ENCODE measurements at places on chromosomes 4 and X.

DNA sequence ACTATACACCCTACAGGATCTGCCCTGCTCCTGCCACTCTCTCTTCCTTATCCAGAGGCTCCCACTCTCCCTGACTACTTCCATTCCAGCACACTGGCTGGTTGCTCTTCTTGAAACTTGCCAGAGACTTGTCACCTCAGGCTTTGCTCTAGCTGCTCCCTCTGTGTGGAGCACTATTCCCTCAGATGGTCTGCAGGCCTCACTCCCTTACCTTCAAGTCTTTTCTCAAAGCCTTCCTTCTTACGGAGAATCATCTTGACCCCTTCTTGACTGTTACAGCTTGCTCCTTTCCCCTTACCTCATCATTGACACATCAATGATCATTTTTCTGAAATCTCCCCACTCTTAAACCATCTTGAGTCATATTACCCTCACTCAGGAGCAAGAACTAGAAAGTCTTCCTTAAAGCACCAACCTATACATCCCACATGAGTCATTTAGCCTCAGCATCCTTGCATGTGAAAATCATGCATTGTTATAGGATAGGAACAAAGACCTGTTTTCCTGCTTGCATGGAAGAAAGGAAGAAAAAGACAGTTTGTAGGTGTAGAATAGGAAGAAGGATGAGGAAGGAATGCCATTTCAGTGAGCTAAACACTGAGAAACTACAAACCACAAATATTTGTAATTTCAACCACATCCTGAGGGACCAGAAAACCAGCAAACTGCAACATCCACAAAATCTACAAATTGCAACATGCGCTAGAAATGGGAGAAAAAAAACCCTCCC is 55.7 kb downstream of the ANTXR2 start:
- DNase-seq: no peak

DNA sequence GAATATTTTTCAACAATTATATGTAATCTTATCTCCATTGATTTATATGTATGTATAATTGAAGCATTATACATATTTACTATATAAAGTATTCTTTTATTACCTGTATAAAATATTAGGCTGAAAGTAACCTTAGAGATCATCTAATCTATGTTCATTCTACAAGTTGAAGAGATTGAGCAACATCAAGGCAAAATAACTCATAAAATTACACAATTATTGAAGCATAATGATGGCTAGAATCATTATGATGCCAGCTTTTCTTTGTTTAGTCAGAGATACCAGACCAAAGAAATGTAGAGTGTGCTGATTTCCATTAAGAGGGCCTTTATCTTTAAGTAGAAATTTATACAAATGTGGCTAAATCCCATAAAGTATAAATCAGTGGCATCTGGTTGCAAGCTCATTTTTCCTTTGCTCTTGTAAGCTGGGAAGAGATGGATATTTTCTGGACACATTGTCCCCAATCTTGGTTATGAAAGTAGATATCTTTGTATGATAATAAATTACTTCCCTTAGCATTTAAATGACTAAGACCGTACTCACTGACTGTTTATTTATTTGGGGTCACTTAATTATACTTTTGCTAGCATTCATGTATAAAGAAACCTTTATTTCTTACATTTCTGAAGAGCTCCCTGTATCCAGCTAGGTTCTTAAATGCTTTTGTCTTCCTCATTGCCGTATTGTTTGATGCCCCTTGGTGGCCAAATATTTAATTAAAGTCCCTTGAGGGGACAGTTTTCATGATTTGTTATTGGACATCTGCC is 339.8 kb downstream of the PCDH7 start:
- no peak for DNase-seq

- DNase-seq: no peak
Observed at GRCh38 chr4:2660596-2661211, 95.4 kb downstream of the TNIP2 start.

GRCh38 chr4:177079327-177079726 is 230.3 kb upstream of the NEIL3 start:
- DNase-seq: no peak

- DNase-seq: no peak
Observed at GRCh38 chr4:72770708-72771107, 201.7 kb upstream of the ADAMTS3 start.

DNA sequence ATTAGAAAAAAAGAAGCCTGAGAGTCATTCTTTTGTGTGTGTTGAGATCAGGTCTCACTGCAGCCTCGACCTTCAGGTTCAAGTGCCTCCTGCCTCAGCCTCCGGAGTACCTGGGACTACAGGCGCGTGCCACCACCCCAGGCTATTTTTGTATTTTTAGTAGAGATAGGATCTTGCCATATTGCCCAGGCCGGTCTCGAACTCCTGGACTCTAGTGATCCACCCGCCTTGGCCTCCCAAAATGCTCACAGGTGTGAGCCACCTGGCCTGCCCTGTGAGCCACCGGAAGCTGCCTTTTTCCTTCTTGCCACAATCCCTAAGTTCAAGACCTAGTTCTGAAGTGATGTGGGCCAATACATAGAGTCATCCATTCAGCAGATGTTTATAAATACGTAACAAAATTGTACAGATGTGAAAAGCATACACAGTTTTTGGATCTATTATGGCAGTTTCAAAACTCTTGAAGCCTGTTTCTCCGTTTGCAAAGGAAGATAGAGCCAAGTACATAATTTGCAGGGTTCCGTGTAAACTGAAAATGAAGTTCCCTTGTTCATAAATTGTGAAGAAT is 536 bp upstream of the CTSO start:
- no peak for DNase-seq

DNA sequence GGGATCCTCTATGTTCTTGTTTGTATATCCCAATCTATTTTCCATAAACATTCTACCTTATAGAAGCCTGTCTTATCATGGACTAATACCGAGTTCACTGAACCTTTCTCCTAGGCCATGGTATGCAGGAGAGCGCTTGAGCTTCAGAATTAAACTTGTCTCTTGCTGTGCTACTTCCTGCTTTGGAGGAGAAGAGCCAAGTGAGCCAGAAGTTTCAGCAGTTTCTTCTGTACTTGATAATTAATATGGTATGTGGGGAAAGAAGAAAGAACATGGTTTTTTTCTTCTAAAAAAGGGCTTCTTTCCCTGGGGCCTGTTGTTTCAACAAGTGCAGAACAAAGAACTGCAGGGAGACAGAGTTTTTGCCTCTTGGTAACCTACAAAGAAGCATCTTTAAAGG is 172.8 kb downstream of the ATG4A start:
- no peak for DNase-seq

- no peak for DNase-seq
Observed at GRCh38 chr4:123526511-123526910, 129.9 kb downstream of the SPRY1 start.

DNA sequence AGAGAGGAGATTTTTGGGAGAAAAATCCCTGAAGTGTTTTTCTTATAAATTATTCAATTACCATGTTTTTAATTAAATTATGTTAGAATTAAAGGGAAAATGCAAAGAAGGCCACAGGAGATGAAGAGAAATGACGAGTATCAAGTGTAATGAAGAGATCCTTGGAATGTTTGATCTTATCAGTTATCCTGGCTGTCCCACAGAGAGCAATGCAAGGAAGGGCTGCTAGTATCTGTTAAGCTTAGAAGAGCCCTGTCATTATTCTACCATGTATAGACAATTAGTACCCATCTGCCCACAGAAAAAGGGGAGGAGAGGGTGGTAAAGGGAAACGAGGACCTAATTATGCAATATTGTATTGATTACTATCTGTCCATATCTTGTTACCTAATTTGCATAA is 257.1 kb downstream of the BANK1 start:
- no peak for DNase-seq

- no peak for DNase-seq
Observed at GRCh38 chr4:117660668-117661067, 373.6 kb upstream of the NDST3 start.

DNA sequence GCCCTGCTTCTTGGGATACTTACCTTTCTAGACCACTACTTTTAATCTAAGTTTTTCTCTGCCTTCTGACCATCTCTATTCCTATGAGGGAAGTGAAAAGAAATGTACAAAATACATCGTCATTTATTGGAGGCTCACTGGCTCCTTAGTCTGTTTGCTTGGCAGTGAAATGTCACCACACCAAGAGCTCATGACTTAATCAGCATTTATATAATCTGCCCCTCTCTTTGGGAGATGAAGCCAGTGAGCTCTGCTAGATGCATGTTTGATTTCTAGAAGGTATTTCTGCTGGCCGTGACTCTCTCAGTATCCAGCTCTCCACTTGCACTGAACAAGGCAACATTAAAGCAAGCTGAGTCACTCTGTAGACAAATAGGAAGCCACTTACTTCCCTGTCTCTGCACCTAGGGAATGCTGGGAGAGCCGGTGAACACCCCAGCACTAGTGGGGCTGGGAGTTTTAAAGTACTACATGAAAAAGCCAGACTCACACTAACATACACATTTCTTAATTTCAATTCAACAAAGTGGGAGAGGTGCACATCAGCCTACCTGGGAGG is 79.1 kb downstream of the MID1IP1 start:
- DNase-seq: no peak

GRCh38 chrX:68090266-68090665 is 343.0 kb downstream of the OPHN1 start:
- no peak for DNase-seq

- DNase-seq: no peak
Observed at GRCh38 chrX:13540602-13541001, 28.8 kb upstream of the EGFL6 start.

DNA sequence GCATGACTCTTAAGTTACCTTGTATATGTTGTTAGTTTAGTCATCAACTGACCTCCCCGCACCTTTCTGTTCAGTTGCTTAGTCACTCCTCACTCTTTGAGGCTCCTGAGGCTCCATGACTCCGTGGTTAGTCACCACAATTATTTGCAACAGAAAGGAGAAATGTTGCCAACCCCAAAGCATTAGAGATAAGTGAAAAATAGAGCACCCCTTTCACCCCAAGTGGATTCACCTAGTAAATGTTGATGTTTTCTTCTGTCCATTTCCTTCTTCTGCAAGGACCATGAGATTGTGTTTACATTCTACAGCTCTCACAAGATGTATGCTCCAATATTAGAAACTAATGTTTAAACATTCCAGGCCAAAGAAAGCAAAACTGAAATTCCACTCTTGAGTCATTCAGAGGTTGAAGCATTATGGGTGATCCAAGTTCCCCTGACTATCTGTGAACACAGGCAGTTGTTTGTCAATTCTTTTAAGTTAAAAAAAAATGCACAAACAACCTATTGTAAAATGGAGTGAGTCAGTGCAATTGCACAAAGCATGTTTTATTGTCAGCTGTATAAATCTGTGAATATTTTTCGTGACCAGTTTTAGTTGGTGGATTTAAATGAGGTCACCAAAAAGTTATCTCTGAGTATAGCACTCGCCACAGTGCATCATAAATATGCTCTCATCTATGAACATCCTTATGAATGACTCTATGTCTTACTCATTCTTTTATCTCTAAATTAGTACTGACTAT is 552.4 kb upstream of the MAGEB2 start:
- DNase-seq: no peak

DNA sequence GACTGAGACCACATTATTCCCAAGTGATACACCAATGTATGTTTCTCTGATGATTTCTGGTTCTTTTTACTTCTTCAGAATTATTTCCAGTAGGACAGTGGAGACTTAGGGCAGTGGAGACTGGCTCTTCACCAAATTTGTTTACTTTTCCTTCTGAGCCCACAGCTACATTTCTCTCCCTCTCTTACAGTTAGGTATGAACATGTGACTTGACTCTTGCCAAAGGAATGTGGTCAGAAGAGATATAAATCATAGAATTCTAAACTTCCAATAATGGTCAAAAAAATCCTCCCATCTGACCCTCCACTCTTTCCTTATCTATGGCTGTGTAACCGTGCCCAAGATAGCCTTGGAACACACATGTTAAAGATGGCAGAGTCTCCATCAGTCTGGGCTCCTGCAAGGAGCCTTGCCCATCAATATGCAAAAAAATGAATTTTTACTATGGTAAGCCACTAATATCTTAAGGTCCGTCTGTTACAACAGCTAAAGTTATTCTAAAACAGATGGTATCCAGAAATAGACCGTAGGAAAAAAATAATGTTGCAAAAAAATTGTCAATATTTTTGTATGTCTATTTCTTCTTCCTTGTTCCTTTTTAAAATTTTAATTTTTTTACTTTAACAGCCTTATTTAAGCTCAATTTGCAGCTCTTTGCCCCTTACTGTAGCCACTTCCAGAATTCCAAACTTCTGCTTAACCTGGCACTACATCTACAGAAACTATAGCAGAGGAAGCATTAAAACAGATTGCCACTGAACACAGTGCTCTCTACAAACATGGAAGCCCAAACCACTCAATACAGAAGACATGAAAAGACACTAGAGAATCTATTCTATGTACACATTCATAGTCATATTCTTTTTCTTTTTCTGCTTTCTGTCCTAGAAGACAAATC is 260.7 kb downstream of the COL25A1 start:
- DNase-seq: no peak

GRCh38 chrX:131032354-131033230 is 25.6 kb upstream of the ARHGAP36 start:
- no peak for DNase-seq

- DNase-seq: no peak
Observed at GRCh38 chr4:101366331-101366730, 19.0 kb upstream of the PPP3CA start.

DNA sequence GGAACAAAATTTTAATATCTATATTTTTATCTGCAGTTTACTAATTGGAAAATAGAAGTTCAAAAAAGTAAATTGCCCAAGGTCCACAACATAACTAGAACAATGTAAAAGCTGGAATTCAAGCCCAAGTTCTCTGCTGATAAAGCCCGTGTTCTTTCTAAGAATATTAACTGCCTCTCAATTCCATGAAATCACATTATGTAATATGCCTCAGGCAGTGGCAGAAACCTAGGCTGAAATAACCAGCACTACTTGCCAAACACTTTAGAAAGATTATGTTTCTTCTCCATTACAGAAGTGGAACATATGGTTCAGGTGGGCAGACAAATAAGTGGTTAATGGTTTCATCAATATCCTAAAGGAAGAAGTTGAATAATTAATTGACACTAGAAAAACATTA is 56.7 kb upstream of the ADGRL3 start:
- DNase-seq: no peak

DNA sequence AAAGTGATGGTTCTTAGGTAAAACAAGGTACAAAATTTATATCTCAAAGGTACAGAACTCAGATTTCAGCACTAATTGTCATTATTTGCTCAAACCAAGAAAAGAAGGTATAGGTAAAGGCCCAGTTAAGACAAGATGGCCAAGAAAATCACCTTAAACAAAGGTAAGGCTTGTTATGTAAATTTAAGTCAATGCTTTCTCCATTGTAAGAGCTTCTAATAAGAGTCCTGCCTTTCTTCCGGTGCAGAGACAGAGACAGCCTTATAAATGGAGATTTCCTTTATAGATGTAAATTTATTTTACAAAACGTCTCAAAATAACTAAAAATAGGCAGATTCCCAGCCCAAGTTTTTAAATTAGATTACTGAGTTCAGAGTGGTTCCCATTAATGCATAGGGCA is 89.9 kb downstream of the EDA start:
- DNase-seq: no peak

GRCh38 chrX:133561251-133561650 is 146.0 kb upstream of the GPC4 start:
- no peak for DNase-seq

GRCh38 chr4:183343730-183344129 is 21.5 kb upstream of the CLDN24 start:
- DNase-seq: no peak

All from stimulated activated CD8-positive, alpha-beta memory T cell treated with anti-CD3 and anti-CD28 coated beads, Interleukin-15, amount 100 ng/mL, for 4 hours (primary cell).